Omental fat pad (tissue), 4 donors: ENCODE measurements at places on chromosomes 13 and 19. TPM values are rescaled to one million over a fixed set of nuclear protein-coding genes. Genes with fewer than 3 reads are reported as not detected.

TJP3 gene
- total RNA-seq, result 0.88 TPM

KLF1 gene
- total RNA-seq, result not detected

GPR180 gene
- 33.4 TPM for total RNA-seq

MUC16 gene
- total RNA-seq, result 129 TPM

CERS1 gene
- total RNA-seq, result not detected

CGB3 gene
- not detected for total RNA-seq

PNMA8A gene
- 0.72 TPM for total RNA-seq

LMTK3 gene
- 0.31 TPM for total RNA-seq

CCL25 gene
- not detected for total RNA-seq

FXYD3 gene
- not detected for total RNA-seq

MLNR gene
- total RNA-seq, result 0.72 TPM
